ENCODE measurements at places on chromosomes 4 and X.

DNA sequence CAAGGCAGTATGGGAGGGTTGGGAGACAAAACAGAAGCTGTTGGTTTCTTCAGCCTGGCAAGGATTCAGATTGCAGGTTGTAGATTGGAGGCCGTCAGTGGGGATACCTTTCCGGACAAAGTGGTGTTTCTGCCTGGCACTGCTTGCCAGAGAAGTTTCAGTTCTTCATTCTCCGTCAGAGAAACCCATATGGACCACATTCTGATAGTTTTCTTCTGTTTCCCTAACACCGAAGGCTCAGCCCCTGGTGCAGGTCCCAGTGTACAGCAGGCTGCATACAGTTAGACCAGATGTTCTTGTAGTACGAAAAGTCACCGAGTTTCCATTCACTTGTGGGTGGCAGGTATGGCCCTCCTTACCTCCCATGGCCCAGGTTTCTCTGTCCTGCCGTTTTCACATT, 107.3 kb downstream of the PTTG2 start:
- no peak for DNase-seq

GRCh38 chr4:101103381-101104142, 243.8 kb downstream of the PPP3CA start:
- no peak for DNase-seq

DNA sequence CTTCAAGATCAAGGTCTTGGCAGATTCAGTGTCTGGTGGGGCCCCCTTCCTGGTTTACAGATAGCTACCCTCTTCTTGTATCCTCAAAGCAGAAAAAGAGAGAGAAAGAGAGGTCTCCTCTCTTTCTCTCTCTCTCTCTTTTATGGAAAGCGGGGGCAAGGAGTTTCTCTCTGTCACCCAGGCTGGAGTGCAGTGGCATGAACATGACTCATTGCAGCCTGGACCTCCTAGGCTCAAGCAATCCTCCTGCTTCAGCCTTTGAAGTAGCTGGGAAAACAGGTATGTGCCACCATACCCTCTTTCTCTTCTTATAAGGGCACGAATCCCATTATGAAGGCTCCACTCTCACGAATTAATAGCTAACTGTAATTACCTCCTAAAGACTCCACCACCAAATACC, 20.2 kb downstream of the RAB9B start:
- DNase-seq, result no peak

DNA sequence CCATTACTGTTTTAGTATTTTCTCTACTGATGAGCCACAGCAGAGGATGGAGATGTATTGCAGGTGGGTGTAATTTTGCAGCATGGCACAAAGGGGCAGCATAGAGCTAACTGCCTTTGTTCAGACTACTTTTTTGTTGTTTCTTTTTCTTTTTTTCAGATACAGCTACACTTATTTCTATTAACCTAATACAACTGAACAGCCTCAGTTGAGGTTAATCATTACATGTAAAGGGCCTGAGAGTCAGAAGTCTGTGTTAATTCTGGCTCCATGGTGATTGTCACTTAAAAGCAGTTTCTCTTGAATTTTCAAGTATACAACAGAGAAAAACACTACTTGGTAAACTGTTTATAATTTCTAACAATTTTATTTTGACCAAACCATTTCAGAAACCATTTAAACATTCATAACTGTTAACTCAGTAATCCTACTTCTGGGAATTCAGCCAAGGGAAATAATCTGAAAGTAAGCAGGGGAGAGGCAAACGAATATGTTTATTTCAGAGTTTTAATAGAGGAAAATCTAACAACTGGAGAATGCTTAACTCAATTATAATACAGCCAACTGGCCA, 13.9 kb upstream of the PPEF2 start:
- no peak for DNase-seq

GRCh38 chr4:143257356-143257755, 72.6 kb downstream of the USP38 start:
- DNase-seq, result no peak

GRCh38 chr4:174983128-174983750, 65.1 kb downstream of the ADAM29 start:
- DNase-seq, result no peak

GRCh38 chr4:157170321-157170720, 50.2 kb upstream of the GRIA2 start:
- DNase-seq, result no peak

GRCh38 chrX:68503836-68504636, 5.2 kb downstream of the YIPF6 start:
- peak; percentile 79 for DNase-seq

GRCh38 chr4:184587221-184587620, 62.0 kb downstream of the CASP3 start:
- DNase-seq, result no peak

GRCh38 chr4:164373021-164373420, 380.9 kb upstream of the SMIM31 start:
- DNase-seq, result no peak

- DNase-seq, result no peak
Observed at GRCh38 chr4:66590488-66591215, 920.4 kb upstream of the EPHA5 start.

GRCh38 chr4:104815665-104816064, 321.0 kb upstream of the CXXC4 start:
- no peak for DNase-seq

DNA sequence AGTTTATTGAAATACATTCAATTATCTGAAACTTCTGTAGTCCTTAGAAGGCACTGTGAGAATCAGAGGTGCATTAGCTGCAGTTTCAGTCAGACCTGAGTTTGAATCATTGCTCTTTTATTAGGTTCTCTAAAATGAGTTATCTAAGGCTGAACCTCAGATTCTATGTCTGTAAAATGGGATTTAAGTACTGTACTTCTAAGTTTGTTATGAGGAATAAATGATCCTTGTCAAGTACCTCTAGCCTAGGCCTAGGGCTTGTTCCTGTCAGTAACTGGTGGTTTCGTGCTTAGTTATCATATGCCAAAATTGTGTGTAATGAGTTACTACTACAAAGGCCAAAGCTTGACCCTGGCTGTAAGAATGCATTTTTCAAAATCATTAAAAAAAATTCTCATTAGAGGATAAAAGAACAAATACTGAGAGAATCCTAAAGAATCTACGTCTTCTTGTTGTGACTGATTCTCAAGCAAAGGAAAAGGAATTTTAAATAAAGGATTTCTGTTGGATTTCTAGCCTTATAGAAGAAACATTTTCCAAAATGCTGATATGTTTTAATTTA, 65.8 kb downstream of the SLIT2 start:
- no peak for DNase-seq

- peak; percentile 50 for DNase-seq
Observed at GRCh38 chrX:104113222-104113965, 1.1 kb downstream of the ZCCHC18 start.

DNA sequence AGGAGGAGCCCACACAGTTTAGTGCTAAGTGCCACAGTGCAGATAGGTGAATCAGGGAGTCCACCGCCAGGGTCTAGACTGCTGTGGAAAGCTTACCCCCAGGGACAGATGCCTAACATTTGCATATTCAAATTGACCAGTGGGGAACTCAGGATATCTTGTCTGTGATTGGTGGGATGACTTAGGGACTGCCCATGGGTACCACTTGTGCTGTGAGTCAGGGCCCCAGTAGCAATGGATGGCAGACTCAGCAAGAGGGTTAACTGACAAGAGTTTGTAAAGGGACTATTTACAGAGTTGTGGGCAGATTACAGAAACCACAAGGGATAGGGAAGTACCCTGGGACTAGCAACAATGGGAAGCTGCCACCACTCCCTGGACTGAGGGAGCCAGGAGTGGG, 282.1 kb downstream of the BCOR start:
- peak; percentile 54 for DNase-seq

- no peak for DNase-seq
Observed at GRCh38 chrX:148530464-148531077, 30.2 kb downstream of the AFF2 start.

GRCh38 chr4:86487738-86488348, 106.3 kb upstream of the PTPN13 start:
- no peak for DNase-seq

DNA sequence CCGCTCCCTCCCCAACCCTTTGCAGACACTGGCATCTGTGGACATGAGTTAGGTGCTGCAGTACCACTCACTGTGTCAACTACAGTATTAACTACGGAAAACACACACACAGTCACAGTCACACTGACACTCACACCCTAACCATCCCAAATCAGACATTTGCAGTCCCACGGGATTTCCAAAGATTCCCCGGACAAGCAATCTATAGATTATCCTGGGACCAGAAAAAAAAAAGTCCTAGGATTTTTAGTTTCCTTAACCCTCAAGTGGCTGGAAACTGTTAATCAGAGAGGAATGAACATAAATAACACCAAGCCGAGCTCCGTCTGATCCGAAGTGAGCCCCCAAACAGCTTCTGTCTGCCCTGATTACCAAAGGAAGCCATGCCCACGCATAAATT, 81.9 kb upstream of the DHRSX start:
- DNase-seq, result no peak

DNA sequence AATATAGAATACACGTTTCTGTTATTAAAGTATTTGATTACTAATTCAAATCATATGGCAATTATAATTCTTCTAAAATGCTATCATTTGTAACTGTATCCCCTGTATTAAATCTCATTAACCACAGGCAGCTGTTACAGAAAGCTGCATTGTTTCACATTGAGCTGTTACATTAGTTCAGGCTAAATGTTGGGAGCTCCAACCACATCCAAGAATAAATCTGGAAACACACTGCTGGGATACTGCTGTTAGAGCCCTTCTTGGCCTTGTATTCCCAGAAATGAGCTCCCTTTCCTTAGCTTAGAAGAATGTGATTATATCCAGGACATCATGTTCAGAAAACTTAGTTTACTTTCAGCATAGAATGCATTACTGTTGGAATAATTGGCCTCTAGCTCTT, 48.2 kb downstream of the GUCY1B1 start:
- DNase-seq, result no peak

DNA sequence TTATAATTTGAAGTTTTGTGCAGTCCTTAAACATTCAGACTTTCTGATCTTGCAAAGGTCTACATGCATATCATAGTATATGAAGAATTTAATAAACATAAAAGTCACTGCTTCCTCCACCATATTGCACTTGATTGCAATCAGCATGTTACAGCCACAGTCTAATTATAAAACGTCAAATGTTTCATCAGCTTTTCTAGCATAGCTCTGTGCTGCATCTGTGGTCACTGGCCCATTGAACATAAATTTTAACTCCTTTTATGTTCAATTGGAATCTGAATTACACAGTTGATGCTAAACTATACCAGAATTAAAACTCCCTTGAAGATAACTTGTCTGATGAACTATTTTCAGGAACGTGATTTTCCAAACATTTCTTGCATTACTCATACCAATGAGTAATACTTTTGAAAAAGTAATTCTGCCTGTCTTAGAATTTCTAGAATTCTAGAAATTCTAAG, 329.1 kb downstream of the GALNTL6 start:
- DNase-seq, result no peak

DNA sequence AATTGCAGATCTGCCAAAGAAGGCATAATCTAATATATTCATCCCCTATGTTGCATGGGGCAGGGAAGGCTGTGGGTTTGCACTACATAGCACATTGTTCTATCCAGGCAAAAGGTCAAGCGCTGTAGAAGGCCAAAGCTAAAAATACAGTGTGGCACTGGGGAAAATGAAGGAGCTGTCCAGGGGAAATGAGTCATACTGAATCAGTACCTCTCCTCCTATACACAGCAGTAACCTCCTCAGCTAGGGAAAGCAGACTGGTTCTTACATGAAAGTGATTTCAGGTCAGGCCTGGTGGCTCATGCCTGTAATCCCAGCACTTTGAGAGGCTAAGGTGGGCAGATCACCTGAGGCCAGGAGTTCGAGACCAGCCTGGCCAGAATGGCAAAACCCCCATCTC, 31.0 kb upstream of the SLC25A4 start:
- DNase-seq, result no peak

DNA sequence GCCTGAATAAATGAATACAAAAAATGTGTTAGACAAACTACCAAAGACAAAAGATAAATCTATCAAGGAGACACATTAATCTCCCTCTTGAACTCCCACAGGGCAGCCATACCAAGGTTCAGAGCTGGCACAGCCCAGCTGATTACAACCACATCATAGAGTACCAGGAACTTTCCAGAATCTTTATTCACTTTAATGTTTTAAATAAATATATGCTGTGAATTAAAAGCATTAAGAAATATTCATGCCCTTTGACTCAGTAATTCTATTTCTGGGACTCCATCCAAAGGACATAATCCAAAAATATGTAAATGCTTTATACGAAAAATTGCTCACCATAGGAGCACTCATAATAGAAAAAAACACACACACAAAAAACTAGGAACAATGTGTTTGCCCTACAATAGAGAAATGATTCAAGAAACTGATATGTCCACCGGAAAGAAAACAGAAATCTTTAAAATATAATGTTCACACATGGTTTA, 126.0 kb downstream of the LDB2 start:
- DNase-seq, result no peak

DNA sequence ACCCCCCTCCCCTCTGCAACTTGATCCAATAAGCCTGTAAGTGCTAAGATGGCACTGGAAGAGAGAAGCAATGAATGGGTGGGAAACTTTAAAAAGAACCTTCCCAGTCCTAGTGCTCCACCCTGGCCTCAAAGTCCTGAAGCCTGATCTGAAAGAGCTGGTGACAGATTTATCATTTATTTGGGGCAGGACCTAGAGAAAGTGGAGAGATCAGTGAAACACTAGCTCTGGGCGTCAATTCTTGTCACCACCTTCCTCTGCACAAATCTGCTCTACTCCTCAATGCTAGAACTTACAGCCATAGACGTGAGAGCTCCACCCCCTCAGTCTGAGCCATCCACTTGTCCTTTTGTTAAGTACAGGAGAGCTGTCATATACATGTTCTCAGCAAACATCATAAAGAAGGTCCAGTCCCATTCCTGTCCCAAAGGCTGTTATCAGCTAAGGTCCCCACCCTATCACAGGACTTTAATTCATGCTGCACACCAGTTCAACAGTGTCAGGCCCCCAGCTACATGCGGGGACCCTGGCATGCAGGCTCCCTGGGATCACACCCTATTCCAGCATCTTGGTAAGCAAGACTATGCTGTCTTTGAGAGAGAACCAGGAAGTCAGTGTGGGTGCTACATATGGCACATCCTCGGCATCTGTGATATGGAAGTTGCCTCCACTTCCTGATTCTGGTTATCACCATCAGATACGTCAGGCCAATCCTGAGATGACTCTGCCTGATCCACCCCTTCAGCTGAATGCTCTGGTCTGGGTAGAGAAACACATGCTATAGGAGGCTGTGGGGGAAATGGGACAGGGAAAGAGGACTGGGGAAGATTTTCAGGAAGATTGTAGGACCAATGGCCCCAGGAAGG, 2.3 kb downstream of the P2RY4 start:
- DNase-seq, result no peak

DNA sequence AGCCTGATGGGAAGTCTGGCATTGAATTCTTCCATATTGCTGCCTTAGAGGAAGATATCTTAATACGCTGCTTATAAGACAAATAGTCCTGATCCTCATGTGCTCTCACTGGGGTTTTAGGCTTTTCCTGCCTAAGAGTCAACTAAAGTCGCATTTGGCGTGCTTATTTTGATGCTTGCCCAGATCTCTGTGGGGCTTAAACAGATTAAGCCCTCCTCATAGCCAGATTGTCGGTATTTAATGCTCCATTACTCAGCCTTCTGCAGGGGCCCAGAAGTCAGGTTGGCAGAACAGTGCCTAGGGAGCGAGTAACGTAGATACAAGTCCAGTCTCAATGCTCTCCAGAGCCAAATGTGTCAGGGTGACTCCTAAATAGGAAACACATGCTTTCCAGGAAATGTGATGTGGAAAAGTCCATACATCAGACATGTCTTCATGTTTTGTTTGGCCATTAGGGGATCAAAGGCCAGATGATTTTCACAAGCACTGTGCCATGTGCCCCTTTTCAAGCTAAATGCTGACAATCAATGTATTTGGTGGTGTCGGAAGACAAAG, 262.8 kb downstream of the PRDM5 start:
- DNase-seq, result no peak

GRCh38 chr4:123037804-123038203, 115.4 kb upstream of the NUDT6 start:
- DNase-seq, result no peak

Data from stimulated activated CD4-positive, alpha-beta T cell treated with anti-CD3 and anti-CD28 coated beads, Interleukin-1b, Interleukin-23, amount 100 ng/mL, for 48 hours (primary cell).